ENCODE measurements at places on chromosomes 12 and 14.

DNA sequence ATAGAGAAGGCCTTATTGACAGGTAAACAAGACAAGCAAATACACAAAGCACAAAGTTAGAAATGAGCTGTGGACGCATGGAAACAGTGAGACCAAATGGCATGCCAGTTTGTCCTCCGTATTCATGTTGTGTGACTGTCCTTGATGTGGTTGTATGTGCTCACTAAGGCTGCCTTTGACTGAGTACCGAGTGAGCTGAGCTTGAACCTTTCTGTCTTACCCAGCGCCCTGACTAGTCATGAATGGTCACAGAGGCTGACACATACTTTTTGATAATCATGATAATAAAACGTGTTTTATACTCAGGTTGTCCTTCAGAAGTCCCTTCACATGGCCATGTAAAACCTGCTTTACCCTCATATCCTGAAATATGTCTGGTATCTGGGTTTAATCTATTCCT lies 553 bp upstream of the CATSPERB start:
- peaks cover 8% of the 10 kb centered on the region for H3K27me3 ChIP-seq
- no peak overlapping the region for H3K27ac ChIP-seq

- no peak for DNase-seq
- H3K27me3 ChIP-seq = peaks cover 6% of the 10 kb centered on the region
- H3K4me3 ChIP-seq = no peak overlapping the region
- peaks cover 5% of the 10 kb centered on the region for H3K36me3 ChIP-seq
- peaks cover 26% of the 10 kb centered on the region for H3K4me1 ChIP-seq
Observed at GRCh38 chr12:69324797-69325466, 23.2 kb upstream of the LYZ start.

DNA sequence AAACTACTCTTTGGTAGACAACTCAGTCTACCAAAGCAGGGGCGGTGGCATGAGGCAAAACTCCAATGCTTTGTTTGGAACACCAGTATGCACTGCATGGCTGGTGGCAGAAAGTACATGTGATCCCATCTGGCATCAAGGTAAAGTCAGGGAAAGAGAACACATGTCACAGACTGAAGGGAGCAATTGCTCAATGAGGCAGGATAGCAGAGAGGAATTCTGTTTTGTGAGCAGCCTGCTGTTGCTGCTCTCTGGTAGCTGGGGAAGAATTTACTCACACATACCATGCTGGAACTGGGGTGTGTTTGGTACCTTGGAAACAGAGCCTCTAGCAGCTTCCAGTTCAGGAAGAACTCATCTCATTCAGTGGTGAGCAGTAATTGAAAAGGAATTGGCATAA lies 84.8 kb downstream of the HELB start:
- H3K36me3 ChIP-seq = peaks cover 27% of the 10 kb centered on the region
- DNase-seq = no peak
- H3K27me3 ChIP-seq = peaks cover 30% of the 10 kb centered on the region
- no peak overlapping the region for H3K27ac ChIP-seq
- H3K4me1 ChIP-seq = peaks cover 4% of the 10 kb centered on the region

DNA sequence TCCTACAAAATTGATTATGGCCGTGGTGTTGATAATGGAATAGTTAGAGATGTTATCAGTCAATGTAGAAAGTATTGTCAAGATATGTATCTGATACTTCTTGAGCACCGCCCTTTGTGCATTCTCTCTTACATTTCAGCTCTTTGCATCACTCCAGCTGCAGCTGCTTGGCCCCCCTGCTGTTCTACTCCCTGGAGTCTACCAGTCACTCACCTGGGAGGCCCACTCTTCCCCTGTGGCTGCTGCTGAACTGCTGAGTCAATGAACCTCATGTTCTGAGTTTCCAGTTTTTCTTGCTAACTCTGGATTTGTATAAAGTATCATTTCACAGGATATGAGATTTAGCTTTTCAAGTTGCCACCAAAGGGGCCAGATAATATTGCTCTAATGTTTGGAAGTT lies 312.8 kb upstream of the SLC16A7 start:
- DNase-seq = no peak
- H3K36me3 ChIP-seq = no peaks in the 10 kb centered on the region
- no peak overlapping the region for H3K27ac ChIP-seq
- H3K4me3 ChIP-seq = no peak overlapping the region
- H3K27me3 ChIP-seq = no peaks in the 10 kb centered on the region

- no peak overlapping the region for H3K4me3 ChIP-seq
- no peak for DNase-seq
- H3K36me3 ChIP-seq = no peaks in the 10 kb centered on the region
Observed at GRCh38 chr12:84356224-84356623, 556.4 kb downstream of the SLC6A15 start.

DNA sequence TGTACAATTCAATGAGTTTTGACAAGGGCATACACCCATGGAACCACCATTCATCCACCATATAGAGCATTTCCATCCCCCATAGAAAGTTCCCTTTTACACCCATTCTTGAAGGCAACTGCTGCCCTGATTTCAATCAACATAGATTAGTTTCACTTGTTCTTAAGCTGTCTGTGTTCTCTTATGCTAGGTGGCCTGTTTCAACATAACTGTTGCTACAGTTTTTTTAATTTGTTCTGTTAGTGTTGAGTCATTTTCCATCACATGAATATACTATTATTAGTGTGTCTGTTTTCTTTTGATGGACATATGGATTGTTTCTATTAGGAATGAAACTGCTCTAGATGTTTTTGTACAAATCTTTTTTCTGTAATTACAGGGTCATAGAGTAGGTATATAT lies 123.4 kb downstream of the PTPRQ start:
- H3K36me3 ChIP-seq = no peaks in the 10 kb centered on the region
- H3K4me1 ChIP-seq = no peaks in the 10 kb centered on the region
- H3K27ac ChIP-seq = no peak overlapping the region
- DNase-seq = no peak

DNA sequence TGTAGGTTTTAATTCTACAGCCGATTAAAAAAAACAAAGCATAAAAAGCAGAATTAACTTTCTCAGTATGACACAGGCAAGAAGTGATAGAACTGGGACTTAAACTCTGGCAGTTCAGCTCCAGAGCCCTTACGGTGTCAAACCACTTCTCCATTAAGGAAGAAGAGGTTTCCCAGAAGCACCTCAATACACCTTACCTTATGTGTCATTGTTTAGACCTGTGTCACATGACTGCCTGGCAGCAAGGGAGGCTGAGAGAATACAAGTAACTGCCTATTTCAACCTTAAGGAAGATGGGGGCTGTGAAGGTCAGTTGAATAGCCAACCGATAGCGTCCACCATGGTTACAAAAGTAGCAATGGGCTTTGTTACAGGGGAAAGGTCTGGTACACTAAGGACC lies 54.6 kb upstream of the ARHGAP5 start:
- H3K4me3 ChIP-seq = no peak overlapping the region
- H3K4me1 ChIP-seq = no peaks in the 10 kb centered on the region
- peaks cover 9% of the 10 kb centered on the region for H3K27me3 ChIP-seq
- no peak overlapping the region for H3K27ac ChIP-seq
- H3K36me3 ChIP-seq = no peaks in the 10 kb centered on the region

- H3K4me3 ChIP-seq = no peak overlapping the region
- H3K4me1 ChIP-seq = peaks cover 3% of the 10 kb centered on the region
- H3K36me3 ChIP-seq = no peaks in the 10 kb centered on the region
- no peak overlapping the region for H3K27ac ChIP-seq
- DNase-seq = no peak
Observed at GRCh38 chr14:58401587-58401986, 5.9 kb downstream of the TOMM20L start.

DNA sequence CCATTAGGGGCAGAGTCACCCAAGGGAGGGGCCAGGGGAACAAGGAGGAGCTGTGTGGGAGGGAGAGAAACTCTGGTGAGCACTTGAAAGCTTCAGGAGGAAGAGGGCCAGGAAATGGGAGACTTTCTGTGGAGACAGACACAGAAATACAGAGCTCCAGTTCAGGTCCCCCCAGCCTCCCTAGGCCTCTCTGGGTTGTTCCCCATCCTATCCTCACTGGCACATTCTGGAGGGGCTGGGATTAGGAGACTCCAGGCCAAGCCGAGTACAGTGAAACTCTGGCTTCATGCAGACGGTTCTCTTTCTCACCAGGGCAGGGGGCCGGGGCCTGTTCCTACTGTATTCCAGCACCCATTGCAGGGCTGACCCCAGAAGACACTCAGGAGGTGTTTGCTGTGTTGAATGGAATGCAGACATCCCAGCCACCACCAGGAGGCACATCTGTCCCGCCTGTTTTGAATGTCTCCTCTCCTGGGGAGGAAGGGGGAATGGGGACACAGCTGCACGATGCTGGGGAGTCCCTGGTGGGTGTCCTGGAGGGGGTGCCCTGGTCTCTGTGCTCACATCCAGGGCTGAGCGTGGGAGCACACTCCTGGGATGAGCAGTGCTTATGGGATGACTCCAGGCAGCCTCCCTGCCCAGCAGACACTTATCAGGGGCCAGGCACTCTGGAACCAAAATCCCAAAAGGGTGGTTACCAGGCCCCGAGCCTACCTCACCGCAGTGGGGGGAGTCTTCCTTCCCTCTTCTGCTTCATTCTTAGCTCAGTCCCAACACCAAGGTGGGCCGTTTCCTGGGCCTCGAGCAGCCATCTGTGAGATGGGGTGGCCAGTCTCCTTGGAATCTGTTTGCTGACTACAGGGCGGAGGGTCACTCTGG lies 5.5 kb upstream of the KRT84 start:
- H3K36me3 ChIP-seq = no peaks in the 10 kb centered on the region
- H3K27ac ChIP-seq = no peak overlapping the region

GRCh38 chr12:129496226-129496625 lies 407.6 kb downstream of the TMEM132D start:
- H3K27ac ChIP-seq = no peak overlapping the region
- no peaks in the 10 kb centered on the region for H3K4me1 ChIP-seq
- H3K27me3 ChIP-seq = peaks cover 9% of the 10 kb centered on the region
- no peak for DNase-seq
- no peaks in the 10 kb centered on the region for H3K36me3 ChIP-seq

DNA sequence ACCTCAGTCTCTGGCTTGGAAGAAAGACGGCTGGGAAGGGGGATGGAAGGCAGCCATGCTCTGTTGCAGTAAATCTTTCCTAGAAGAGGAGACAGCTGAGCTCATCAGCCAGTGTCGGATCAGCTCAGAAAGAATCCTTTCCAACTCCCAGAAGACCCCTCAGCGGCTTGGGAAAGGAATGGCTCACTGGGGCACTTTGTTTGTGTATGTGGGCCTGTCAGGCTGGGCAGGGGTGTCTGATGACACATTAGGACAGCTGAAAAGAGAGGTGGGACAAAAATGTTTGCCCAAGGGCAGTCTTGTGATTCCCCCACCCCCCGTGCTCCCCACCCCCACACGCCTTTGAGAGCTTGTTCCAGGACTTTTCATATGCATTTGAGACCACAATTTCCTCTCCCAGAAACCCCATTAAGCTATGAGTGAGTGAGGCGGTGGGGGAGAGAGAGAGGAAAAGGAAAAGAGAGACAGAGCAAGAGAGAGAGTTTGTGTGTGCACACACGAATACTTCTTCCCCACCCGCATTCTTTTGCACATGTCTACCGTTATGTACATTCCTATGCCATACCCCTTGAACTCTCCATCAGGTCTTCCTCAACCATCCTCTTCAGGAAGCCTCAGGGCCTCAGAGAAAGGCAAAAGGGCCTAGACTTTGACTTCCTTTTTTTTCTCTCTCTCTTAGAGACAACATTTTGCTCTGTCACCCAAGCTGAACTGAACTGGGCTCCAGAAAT lies 198.9 kb downstream of the ZFP36L1 start:
- H3K36me3 ChIP-seq = no peaks in the 10 kb centered on the region
- no peak for DNase-seq
- peak overlapping the region; percentile 86 for H3K27ac ChIP-seq
- H3K27me3 ChIP-seq = no peaks in the 10 kb centered on the region
- H3K4me1 ChIP-seq = peaks cover 24% of the 10 kb centered on the region
- H3K4me3 ChIP-seq = no peak overlapping the region

- H3K27ac ChIP-seq = no peak overlapping the region
- H3K27me3 ChIP-seq = no peaks in the 10 kb centered on the region
- H3K4me3 ChIP-seq = no peak overlapping the region
Observed at GRCh38 chr12:8780389-8780788, 42.0 kb upstream of the A2ML1 start.

GRCh38 chr12:117329756-117330155 lies 31.7 kb downstream of the NOS1 start:
- no peak for DNase-seq
- no peaks in the 10 kb centered on the region for H3K4me1 ChIP-seq
- H3K27ac ChIP-seq = no peak overlapping the region
- H3K36me3 ChIP-seq = no peaks in the 10 kb centered on the region
- no peak overlapping the region for H3K4me3 ChIP-seq
- H3K27me3 ChIP-seq = peaks cover 18% of the 10 kb centered on the region

Data from naive thymus-derived CD8-positive, alpha-beta T cell (primary cell).